ENCODE measurements at places on chromosomes 16 and 17. TPM values are rescaled to one million over a fixed set of nuclear protein-coding genes. Genes with fewer than 3 reads are reported as not detected.

KRTAP3-2 gene
- not detected for total RNA-seq

HMOX2 gene
- total RNA-seq, result 91.6 TPM

CHP2 gene
- total RNA-seq, result not detected

ARHGDIG gene
- 0.13 TPM for total RNA-seq

CBFA2T3 gene
- 0.06 TPM for total RNA-seq

MED9 gene
- 7.0 TPM for total RNA-seq

C1QTNF8 gene
- not detected for total RNA-seq

PLCG2 gene
- 12.3 TPM for total RNA-seq

TMEM107 gene
- total RNA-seq, result 13.4 TPM

ITGA3 gene
- total RNA-seq, result 66.2 TPM

All from bladder microvascular endothelial cell (primary cell).